ENCODE measurements at places on chromosomes 1 and 21. TPM values are rescaled to one million over a fixed set of nuclear protein-coding genes. Genes with fewer than 3 reads are reported as not detected.

ZNF683 gene
- total RNA-seq = not detected

H3-3A gene
- total RNA-seq = 484 TPM

PDE9A gene
- total RNA-seq = 1.2 TPM

ETV3L gene
- not detected for total RNA-seq

DMRTA2 gene
- total RNA-seq = 0.15 TPM

TRABD2B gene
- total RNA-seq = 0.38 TPM

ATP6V1G3 gene
- total RNA-seq = not detected

TSSK3 gene
- total RNA-seq = not detected

SPRR4 gene
- not detected for total RNA-seq

CAPN8 gene
- total RNA-seq = 0.45 TPM

SPATA46 gene
- total RNA-seq = not detected

USH2A gene
- total RNA-seq = not detected

Measured in A549 treated with DMSO at 1 μM for 4 hours (cell line).